Brain microvascular endothelial cell (primary cell): ENCODE measurements at places on chromosomes 7 and 10.
A peak's percentile ranks its signal among the peaks of the same experiment; 100 is the strongest.

DNA sequence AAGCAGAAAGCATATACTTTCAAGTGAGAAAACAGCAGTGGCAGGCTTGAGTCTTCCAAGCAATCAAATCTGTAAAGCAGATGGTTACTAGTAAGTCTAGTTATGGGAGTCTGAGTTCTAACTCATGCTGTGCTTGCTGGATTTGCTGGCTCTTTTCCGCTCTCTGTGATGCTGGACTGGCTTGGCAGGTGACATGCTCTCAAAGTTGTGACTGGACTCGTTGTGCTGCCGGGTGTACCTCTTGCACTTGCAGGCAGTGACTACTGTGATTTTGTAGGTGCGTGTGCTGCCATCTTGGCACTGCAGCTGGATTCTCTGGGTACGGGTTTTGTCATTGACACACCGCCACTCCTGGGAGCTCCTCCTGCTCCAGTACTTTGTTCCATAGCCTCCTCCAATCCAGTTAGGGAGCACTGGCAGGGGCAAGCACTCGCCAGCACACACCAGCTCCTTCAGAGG lies 3.1 kb downstream of the SOSTDC1 start:
- no peak for DNase-seq

GRCh38 chr10:122515022-122515424 lies 45.5 kb upstream of the DMBT1 start:
- DNase-seq: no peak

- no peak for DNase-seq
These were observed 123.6 kb downstream of the NKX6-2 start for GRCh38 chr10:132662186-132662920.

DNA sequence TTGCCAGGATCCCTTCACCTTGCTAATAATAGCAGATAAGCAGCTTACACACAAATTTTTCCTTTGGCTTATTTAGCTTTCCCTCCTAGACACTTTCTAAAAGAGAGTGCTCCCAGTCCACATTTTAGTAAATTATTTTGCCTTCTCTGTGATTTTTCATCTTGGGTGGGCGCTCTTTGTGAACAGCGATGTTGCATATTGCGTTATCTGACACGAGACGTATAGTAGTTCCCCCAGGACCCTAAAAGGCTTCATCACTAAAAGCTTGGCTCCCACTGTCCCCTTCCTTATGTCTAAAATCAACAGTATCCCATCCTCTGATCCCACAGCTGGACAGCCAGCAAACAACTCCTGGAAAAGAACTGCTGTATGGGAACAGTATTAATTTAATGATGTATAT lies 232.9 kb downstream of the DYNC1I1 start:
- no peak for DNase-seq

DNA sequence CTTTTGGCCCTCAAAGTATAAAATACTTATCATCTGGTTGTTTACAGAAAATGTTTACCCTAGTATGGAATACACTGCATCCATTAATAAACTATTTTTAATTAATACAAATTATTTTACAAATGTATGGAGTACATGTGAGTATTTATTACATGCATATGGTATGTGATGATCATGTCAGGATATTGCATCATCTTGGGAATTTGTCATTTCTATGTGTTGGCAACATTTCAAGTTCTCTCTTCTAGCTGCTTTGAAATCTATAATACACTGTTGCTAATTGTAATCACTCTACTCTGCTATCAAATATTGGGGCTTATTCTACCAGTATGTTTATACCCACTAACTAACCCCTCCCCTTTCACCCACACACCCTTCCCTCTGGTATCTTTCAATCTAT lies 103.9 kb upstream of the THSD7A start:
- no peak for DNase-seq

GRCh38 chr10:124131172-124131571 lies 37.8 kb upstream of the CHST15 start:
- DNase-seq: no peak

- no peak for DNase-seq
These were observed 138.5 kb downstream of the SEMA3A start for GRCh38 chr7:84055904-84056605.

GRCh38 chr10:97101166-97101940 lies 84.4 kb downstream of the SLIT1 start:
- no peak for DNase-seq

DNA sequence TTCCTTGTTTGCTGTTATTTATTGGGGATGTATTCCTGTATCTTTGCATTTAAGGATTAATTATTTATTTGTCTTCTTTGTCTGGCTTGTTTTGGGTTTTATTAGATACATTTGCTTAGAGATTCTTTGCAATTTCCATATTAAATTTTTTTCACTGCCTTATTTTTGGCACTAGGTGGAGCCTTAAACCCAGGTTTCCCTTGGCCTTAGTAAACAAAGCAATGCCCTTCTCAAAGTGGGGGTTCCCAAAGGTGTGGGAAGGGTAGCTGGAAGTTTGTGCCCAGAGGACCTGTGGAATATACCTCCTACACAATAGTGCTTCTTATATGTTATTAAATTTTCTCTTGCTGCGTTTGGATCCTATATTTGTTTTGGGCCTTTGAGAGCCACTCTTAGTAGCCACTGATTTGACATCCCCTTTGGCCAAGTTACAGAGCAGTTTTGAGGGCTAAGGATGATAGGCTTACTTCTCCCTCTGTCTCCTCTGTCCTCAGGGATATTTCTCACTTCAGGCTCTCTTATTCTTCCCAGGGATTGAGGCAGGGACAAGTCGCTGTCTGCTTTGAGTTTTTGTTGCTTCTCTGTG lies 162.3 kb downstream of the ITGB1 start:
- no peak for DNase-seq

DNA sequence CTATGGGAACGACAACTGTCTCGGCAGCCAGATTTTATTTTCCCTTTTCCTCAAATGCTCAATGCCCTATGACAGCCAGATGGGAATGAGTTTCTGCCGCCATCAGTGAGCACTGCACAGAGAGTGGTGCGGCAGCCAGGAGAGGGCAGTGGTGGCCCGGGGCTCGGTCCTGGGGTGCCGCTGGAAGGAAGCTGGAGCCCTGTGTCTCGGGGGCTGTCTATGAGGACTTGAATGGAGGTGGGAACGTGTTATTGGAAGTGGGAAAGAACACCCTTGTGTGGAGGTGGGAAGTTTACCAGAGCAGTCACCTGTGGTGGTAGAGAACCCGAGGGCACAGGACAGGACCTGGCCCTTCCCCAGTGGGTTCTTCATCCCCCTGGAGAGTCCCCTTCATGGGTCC lies 35.8 kb downstream of the JAKMIP3 start:
- no peak for DNase-seq

DNA sequence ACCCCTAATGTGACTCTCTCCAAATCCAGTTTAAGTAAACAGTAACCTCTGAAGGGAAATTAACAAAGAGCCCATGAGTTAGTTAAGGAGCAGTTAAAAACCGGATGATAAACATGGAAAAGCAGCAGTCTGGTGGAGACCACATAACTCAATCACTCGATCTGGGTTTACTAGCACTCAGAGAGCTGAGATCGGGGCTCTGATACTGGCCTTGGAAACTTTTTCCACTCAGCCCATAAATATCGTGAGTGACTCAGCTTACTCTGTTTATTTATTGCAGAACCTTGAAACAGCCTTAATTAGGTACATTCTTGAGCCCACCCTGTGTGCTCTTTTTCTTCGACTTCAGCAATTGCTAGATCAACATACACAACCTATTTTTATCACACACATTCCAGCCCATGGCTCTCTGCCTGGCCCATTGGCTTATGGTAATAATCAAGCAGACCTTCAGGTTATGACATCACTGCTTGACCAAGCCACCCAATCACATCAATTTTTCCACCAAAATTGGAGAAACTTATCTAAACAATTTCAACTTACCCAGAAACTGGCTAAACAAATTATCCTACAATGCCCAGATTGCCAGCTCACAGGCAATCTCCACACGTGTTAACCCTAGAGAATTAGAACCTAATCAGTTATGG lies 82.2 kb upstream of the GPR22 start:
- DNase-seq: peak; percentile 69

- peak; percentile 31 for DNase-seq
These were observed 118.6 kb downstream of the SH3PXD2A start for GRCh38 chr10:103736763-103737162.
